ENCODE measurements at places on chromosomes 5 and 9.

GRCh38 chr5:139251281-139251687, 42.3 kb upstream of the MATR3 start:
- no peak for DNase-seq

GRCh38 chr9:495739-496138, 281.1 kb downstream of the DOCK8 start:
- DNase-seq, result no peak

DNA sequence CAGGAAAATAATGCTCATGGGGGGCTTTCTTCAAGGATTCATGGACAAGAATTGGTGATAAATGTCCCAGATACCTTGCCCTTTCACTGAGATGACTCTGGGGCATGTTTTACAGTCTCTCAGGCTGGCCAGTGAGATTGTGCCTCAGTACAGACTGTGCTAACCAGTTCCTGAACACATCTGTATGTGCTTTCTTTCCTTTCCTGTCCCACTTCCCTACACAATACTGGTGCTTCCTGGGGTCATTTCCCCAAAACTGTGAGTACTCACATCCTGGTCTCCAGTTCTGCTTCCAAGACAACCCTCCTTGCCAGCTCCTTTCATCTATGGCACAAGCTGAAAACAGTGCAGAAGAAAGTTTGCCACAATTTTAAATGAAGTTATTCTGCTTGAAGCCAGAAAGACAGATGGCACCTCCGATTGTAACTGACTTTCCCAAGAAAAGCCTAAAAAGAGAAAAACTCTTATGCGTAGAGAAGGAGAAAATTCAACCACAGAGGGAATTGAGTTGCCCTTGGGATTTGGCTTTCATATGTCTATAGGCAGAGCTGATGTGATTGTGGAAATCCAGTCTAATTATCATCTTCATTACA, 134.7 kb downstream of the DRD1 start:
- DNase-seq, result no peak

- no peak for DNase-seq
These were observed 4.3 kb upstream of the SLC22A5 start for GRCh38 chr5:132365213-132365612.

DNA sequence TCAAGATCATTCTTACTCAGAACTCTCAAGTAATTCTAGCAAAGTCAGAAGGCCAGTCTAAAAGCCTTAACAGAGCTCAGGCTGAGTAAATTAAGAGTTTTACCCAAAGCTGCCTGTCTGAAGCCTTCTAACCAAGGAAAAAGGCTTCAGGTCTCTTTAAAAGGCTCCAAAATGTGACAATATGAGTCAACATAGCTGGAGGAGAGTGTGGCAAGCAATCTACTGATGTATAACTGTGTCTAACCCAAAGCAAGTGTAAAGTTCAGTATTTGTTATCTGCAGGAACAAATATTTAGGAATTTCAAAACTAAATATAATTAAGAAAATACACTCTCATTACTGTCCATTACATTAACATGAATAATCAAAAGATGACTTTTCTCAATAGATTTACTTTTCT, 11.0 kb downstream of the ZBTB5 start:
- no peak for DNase-seq

GRCh38 chr9:76203373-76203772, 190.9 kb downstream of the RFK start:
- DNase-seq, result no peak

- DNase-seq, result no peak
These were observed 73.3 kb downstream of the HRH2 start for GRCh38 chr5:175731172-175731571.

DNA sequence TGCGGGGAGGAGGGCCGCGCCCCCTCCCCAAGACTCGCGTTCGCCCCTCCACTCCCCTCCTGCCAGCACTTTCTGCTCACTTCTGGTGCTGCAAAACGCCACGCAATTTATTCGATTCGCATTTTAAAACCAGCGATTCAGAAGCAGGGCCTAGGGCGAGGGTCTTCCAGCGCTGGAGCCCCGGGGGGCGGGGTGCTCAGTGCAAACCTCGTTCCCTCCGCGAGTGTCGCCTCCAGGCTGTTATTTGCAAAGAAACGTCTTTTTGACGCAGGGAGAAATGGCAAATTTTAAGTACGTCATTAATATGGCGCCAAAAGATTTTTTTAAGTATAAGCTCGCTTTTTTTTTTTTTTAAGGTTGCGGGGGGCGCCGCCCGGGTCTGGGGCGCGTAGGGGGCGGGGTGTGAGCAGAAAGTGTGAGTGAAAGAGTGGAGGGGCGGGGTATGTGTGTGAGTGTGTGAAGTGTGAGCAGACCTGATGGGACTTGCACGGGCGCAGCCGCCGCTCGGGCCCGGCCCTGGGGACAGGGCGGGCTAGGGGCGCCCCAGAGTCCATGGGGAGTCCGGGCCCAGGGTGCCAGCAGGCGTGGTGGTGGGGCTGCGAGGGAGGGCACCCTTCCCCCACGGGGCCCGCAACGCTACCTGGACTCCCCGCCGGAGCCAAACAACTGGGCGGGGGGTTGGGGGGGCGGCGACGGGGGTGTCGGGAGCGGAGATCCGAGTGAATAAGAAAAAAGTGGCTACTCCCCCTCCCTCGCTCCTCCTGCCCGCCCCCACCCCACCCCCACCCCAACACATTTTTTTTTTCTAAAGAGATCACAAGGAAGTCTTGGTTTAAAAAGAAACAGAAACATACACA, at the start of gene JADE2:
TSS of gene JADE2 (plus strand) at position 845 of the 857 bp plus-strand sequence. CDS start 10,188 bp downstream, outside the sequence.
- DNase-seq, result no peak

DNA sequence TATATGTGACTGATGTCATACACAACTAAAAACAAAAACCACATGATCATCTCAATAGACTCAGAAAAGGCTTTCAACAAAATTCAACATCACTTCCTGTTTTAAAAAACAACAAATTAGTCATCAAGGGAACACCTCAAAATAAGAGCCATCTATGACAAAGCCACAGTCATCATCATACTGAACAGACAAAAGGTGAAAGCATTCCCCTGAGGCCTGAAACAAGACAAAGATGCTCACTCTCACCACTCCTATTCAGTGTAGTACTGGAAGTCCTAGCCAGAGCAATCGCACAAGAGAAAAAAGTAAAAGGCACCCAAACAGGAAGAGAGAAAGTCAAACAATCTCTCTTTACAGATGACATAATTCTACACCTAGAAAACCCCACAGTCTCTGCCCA, 893.5 kb upstream of the EDIL3 start:
- no peak for DNase-seq

- no peak for DNase-seq
These were observed 504.5 kb downstream of the NFIB start for GRCh38 chr9:13809401-13809800.
